ENCODE measurements at places on chromosomes 16 and 17.
A peak's percentile ranks its signal among the peaks of the same experiment; 100 is the strongest.

- no peak for DNase-seq
Observed at GRCh38 chr16:88003736-88004135, 52.5 kb downstream of the BANP start.

DNA sequence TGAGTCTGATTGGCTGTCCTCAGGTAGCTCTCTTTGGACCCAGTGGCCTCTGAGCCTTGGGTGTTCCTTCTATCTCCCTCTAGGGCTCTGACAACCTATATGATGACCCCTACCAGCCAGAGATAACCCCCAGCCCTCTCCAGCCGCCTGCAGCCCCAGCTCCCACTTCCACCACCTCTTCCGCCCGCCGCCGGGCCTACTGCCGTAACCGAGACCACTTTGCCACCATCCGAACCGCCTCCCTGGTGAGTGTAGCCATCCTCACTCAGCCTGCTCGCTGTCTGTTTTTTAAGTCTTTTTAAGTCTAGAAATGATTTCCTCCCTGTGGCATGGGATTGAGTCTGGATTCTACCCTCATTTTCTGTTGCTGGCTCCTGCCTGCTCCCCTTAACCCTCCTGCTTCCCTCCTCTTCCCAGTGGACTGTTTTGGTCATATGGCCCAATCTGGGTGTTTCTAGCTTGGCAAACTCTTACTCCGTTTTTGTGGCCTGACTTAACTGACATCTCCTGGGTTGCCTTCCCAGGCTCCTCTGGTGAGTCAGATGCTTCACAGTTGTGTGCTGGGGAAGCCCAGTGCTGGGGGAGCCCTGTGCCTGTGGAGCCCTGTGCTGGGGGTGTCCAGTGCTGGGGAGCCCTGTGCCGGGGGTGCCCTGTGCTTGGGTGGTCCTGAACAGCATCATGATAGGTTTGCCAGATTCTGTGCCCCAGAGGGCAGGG, 9.9 kb downstream of the TAOK2 start:
- no peak for DNase-seq

DNA sequence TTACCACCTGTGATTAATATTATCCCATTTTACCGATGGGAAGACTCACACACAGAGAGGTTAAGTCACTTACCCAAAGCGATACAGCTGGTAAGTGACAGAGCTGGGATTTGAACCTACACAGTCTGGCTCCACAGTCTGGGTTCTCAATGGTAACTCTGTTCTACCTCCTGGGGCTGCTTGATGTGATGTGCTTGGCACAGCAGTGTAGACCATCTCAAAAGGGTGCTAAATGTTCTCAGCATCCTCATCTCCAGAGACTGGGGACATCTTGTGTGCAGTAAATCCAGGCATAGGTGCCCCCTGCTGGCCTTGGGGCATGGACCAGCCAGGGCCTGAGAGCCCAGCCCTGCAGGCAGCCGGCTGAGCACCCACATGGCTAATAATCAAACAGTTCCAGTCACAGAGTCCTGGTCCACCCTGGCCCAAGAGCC, 15.4 kb upstream of the KATNB1 start:
- DNase-seq: peak; percentile 64

DNA sequence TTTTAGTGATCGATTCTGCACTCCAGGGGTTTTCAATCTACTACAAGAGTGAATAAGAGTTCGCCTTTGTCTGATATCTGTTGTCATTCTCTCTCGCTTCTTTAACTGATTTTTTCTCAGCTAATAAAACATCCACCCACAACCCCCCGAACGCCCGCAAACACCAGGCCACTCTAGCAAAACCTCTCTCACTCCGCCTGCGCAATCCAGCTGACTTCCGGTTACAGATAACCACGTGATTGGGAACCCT, 338 bp upstream of the RPL19 start:
- DNase-seq: peak; percentile 96

- no peak for DNase-seq
Observed at GRCh38 chr16:822174-822908, 21.8 kb upstream of the GNG13 start.

DNA sequence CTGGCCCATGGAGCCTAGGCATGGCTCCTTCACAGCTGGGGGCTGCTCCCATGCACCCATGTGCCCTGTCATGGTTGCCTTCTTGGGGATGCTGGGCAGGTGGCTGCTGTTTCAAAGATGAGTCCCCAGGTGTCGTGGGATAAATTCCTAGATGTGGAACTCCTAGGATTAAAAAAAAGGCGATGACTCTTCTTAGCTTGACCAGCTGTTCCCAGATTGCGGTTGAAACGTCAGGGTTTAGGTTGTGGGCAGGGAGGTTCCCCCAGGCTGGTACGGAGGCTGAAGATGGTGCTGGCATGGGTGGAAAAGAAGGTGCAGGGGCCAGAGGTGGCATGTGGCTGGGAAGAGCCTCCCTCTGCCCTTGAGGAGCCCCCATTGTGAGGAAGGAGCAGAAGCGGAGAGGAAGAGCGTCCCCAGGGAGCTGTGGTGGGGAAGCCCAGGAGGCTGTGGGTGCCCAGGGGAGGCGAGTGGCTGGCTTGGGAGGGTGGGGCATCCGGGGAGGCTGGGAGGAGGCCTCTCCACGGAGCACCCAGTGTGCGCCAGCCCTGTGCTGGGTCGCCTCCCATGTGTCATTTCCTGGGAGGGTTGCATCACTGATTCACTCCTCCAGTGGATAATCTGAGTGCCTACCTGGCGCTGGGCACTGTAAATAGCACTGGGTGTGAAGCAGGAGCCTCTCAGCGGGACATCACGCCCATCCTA, 7.5 kb upstream of the KCNJ12 start:
- DNase-seq: no peak

GRCh38 chr16:66222756-66223155, 143.7 kb upstream of the CDH5 start:
- DNase-seq: no peak

DNA sequence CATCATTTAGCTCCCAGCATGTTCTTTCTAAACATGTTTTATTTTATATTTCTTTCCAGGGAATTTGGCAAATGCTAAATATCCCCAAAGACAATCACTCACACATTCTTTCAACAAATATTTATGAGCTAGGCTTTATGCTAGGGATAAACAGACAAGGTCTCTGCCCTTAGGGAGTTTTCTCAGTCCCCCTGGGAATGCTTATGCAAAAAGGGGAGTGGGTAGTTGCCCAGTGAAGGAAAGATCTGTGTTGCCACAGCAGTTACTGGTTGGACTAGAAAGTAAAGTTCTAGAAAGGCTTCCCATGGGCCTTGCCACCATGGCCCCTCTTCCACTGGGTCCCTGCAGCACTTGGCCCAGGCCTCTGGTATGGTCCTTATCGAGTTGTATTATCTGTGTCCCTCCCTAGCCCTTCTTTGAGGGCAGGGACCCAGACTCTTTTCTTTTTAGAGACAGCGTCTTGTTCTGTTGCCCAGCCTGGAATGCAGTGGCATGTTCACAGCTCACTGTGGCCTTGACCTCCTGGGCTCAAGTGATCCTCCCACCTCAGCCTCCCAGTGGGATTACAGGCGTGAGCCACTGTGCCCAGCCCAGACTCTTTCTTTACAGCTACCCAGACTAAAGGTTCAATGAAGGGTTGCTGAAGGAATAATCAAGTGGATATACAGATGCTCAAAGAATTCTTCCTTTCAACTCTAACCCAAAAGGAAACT, 78.0 kb downstream of the YPEL2 start:
- DNase-seq: no peak

- DNase-seq: peak; percentile 61
Observed at GRCh38 chr17:78933025-78933958, 8.1 kb upstream of the TIMP2 start.

- DNase-seq: no peak
Observed at GRCh38 chr17:16300554-16300953, 52.7 kb downstream of the CENPV start.

GRCh38 chr16:84486126-84486525, 18.3 kb downstream of the MEAK7 start:
- DNase-seq: no peak

DNA sequence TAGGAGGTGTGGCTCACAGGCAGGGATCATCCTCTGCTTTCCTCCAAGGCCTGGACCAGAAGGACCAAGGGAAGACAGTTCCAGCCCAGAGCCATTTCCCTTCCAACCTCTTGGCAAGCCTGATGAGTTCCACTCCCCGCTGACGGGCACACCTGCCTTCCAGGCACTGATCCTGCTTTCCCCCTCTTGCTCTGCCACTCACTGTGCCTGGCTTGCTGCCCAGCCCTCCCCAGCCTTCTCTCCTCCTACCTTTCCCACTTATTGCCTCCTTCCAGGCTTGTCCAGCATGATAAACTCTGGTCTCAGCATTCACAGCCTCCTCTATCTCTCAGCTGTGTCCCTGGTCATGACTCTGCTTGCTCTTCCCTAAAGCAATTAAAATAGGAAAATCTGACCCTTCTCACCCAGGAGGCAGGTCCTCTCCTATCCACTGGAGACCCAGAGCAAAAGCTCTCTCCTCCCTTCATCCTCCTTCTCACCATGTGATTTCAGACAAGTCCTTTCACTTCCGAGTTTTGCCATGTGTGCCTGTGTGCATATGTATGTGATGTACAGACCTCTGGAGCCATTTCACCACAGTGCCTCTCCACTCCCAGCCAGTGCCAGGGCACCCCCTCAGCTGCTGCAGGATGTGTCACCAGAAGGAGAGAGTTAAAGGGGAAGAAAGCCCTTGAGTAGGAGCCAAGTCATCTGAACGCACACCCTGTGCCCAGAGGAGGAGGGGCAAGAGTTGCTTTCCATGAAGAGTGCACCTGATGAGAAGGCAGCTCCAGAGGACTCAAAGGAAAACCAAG, 13.4 kb upstream of the TMEM170A start:
- peak; percentile 59 for DNase-seq

GRCh38 chr17:81385320-81386111, 9.7 kb upstream of the BAHCC1 start:
- DNase-seq: no peak

- DNase-seq: no peak
Observed at GRCh38 chr16:79950932-79951719, 350.6 kb upstream of the MAF start.

DNA sequence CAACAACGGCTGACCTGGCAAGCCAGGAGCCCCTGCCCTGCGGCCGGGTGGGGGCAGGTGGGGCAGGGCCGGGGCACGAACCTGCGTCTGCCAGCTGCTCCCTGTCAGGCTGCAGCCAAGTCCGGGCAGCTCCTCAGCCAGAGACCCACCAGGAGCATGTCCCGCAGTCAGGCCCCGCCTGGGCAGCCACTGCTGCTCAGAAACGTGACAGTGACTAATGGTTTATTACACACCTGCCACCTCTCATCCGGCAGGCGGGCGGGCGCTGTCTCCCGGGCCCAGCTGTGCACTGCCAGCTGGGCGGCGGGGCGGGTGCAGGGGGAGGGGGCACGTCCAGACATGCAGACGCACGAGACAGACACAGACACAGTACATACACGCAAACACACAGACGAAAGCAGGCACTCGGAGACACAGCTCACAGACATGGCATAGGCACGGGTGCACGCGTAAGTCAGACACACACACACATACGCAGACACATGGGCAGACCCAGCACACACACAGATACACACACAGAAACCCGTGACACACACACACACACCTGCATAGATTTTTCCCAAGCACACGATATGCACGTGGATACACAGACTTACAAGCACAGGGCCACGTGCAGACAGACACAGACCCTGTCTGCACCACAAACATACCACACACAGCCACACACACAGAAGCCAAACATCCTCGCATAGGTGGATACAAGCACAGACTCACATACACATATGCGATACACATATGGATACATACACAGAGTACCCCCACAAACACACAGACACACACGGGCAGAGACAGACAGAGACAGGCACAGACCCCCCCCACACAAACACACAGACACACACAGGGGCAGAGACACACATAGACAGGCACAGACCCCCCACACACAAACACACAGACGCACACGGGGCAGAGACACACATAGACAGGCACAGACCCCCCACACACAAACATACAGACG, 248.3 kb upstream of the CIBAR2 start:
- DNase-seq: no peak

DNA sequence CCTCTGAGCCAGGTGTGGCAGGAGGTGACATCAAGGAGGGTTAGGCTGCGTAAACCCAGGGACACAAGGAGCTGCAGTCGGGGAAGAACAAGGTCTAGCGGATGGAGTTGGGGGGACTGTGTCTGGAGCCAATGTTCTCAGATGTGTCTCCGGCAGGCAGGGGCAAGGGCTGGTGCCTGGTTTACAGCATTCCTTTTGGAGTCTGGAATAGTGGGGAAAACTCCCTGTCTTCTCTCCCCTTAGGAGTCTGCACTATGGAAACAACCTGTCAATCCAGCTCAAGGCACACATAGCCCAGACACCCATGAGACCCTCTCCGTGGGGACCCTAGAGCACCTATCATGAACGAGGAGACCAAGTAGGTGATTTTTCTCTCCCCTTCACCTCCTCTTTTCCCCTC, 27.5 kb downstream of the NLRC5 start:
- no peak for DNase-seq

DNA sequence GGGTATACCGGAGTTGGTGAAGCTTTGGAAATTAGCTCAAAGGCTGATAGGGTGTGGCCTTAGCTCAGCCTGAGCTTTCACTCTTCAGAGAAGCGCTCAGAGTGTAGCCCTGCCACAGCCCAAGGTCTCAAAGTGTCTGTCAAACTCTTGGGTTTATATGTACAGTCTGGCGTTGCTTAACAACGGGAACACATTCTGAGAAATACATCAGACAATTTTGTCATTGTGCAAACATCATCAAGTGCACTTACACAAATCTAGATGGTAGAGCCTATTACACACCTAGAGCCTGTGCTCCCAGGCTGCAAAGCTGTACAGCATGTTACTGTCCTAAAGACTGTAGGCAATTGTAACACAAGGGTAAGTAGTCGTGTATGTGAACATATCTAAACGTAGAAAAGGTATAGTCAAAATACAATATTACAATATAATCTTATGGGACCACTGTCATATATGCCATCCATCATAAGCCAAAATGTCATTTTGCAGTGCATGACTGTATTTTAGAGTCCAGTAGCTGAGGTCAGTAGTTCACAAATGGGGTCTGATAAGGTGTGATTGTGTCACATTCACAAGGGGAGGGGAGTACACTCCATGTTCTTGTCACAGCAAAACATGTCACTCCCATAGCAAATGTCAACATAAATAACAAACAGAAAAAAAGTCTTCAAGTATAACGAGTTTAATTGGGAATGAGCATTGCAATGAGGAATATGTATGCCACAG, 20.6 kb downstream of the CHAD start:
- no peak for DNase-seq

- no peak for DNase-seq
Observed at GRCh38 chr16:69365901-69366300, 14.3 kb upstream of the TMED6 start.

- no peak for DNase-seq
Observed at GRCh38 chr16:1155353-1156054, 2.6 kb downstream of the CACNA1H start.

DNA sequence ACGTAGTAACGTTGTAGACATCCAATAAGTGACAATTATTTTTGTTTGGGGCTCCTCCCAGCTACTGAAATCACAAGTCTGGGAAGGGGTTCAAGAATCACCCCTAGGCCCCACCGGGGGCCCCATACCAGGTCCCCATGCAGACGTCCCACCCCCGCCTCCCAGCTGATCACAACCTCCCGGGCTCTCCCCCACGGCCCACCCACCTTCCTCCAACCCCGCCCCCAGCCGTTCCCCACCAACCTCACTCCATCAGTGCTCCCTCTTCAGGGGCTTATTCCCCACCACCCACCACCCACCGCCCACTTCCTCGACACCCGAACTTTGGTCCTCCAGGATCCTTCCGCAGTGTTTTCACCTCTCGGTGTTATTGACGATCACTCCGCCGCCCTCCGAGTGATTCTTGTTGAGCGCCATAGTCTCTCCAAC, 240 bp downstream of the WBP2 start:
- DNase-seq: peak; percentile 36
